ENCODE measurements at places on chromosomes 13 and 19.

DNA sequence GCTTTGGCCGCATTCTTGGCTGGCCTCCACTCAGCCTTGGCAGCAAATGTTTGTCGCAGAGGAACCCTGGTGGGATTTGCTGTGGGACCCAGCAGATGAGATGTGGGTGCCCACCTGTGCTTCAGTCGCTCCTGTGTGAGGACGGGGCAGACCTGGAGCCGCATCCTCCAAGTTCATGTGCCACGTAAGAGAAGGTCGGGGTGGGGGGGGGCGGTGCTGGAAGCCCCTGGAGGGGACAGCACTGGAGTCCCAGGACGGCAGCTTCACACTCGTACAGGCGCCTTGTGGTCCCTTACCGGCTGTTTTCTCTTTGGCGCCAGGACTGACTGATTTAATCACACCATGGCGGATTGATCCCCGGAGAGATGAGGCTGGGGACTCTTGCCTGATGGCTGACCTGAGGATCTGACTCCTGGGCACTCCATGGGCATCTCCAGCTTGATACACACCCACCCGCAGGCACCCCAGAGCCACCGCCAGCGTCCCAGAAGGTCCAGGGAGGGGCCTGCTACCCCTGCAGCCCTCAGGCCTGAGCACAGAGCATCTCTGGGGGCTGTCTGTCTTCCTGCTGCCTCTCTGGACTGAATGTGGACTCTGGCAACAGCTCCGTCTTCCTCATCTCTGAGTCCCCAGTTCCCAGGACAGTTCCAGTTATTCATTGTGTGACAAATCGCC, 10.0 kb upstream of the GRTP1 start:
- no peak for DNase-seq

DNA sequence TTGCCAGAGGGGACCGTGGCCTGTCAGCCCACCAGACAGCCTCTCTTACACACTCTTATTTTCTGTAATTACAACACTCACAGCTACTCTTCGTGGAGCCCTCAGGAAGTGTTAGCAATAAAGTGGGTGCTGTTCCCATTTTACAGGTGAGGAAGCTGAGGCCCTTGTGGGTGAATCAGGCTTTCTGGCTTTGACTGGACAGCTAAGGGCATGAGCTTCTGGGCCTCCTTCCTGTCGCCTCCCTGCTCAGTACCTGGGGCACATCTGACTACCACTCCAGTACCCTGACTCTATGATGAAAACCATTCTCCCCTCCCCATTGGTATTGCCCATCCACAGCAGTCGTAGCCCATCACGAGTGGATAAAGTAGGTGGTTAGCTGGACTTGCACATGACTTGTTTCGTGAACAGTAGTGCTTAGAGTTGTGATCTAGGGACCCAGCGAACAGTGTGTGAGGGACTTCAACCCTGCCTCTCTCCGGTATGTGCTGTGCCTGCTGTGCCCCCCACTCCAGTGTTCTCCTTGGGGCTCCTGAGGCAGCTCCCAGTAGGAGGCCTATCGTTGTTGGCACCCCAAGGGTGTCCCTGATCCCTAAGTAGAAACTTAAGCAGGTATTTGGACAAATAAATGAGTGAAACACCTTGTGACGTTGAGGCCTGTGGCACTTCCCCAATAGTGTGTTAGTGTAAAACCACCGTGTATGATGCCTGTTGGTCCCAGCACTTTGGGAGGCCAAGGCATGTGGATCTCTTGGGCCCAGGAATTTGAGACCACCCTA, 38.6 kb downstream of the GATAD2A start:
- no peak for DNase-seq

GRCh38 chr19:35170359-35171061, 16.0 kb downstream of the FXYD5 start:
- DNase-seq, result no peak

- DNase-seq, result no peak
Observed at GRCh38 chr19:21584537-21584936, 79.1 kb downstream of the ZNF429 start.

- peak; percentile 54 for DNase-seq
Observed at GRCh38 chr13:68927387-68928026, 1180.1 kb upstream of the ATXN8OS start.

- no peak for DNase-seq
Observed at GRCh38 chr19:18889949-18890745, 5.8 kb downstream of the CERS1 start.

DNA sequence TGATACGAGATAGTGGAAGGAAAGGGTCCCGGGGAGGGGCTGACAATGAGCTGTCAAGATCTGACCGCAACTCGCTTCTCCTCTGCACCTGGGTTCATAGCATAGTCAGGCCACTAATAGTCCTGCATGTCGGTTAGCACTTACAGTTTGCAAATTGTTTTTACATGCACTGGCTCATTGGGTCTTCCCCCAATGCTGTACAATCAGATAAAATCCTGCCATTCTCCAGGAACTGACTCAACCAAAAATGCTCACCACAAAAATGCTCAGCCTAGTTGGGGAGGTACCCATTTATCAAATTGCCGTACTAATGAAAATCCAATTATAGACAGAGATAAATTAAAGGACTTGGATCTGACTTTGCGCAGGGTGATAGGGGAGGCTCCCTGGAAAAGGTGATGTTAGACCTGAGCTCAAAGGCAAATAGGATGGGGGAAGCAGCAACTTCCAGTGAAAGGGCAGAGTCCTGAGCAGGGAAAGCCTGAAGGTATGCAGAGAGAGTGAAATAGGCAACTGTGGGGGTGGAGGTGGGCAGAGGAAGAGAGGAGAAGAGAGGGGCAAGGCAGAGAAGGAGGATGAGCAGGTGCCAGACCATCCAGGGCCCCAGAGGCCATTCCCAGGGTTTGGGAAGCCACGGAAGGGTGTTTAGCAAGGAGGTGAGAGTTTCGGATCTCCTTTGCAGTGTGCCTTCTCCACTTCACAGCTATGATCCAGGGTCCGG, 326.1 kb upstream of the TSHZ3 start:
- DNase-seq, result no peak

GRCh38 chr19:6227936-6228325, 51.8 kb downstream of the MLLT1 start:
- no peak for DNase-seq

DNA sequence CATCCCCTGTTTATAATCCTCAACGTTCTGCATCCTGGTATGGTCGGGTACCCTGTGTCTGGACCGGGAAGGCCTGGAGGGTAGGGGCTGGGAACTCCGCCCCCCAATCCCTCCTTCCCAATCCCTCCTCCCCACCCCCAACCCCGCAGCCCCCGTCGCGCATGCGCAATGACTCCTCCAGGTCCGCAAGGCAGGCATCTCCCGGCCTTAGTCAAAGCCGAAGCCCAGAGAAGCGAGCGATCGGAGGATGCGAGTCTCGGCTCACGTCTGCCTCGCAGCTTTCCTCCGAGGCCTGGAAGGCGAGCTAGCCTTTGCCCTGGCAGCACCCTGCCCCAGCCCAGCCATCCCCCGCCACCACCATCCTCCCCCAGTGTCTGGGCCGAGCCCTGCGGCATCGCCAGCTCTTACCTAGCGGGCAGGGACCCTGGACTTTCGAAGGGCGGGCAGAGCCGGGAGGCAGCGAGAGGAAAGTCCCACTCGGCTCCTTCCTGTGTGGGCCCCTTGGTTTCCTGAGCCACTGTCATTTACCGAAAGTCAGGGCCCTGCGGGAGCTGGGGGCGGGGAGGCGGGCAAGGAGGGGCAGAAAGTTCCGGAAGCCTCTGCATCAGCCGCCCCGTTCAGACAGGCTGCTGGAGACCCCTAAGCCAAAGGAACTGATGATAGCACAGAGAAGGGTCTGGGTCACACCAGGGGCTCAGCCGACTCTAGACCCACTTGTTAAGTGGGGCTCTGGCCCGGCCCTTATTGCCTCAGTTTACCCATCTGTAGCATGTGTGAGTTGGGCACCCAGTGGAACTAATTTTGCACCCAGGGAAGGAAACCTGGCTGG, at the start of gene JAK3:
Gene JAK3, minus strand, starts transcription at position 445 of the 829 bp plus-strand sequence. CDS start 3,565 bp downstream, outside the sequence.
- peak; percentile 79 for DNase-seq

- DNase-seq, result no peak
Observed at GRCh38 chr13:69793783-69794453, 313.7 kb upstream of the ATXN8OS start.

GRCh38 chr13:50721672-50721992, 121.9 kb downstream of the DLEU7 start:
- no peak for DNase-seq

GRCh38 chr13:78787190-78787589, 128.2 kb upstream of the OBI1 start:
- no peak for DNase-seq

DNA sequence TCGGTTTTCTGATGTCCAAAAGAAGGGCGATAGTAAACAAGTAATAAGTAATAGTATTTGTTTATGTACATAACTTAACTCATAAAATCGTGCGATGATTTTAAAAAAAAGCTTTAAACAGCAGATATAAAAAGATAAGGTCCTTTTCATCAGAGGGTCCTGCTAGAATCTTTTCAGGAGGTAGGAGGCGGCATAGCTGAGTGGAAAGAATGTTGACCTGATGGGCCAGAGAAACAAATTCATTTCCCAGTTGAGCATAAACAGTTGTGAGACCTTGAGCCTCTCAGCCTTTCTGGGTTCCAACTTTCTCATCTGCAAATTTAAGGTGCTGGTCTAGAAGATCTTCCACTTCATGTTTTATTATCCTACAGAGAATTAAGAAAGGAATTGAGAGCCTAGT, 173.5 kb downstream of the LACC1 start:
- DNase-seq, result no peak

GRCh38 chr13:44876782-44877324, 112.4 kb downstream of the NUFIP1 start:
- DNase-seq, result no peak

- DNase-seq, result no peak
Observed at GRCh38 chr13:60755380-60756163, 358.6 kb downstream of the TDRD3 start.

DNA sequence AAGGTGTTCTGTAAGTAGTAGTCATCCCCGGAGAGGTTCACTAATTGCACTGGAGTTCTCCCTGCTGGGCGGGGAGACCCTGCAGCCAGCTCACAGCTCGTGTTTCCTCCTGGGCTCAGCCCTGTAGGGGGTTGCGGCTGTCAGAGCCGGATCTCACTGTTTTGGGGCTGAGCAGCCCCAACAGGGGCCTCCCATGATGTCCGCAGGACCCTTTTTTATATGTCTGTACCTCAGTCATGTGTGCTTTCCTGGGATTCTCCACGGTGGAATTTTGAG, 130.2 kb upstream of the MCF2L start:
- DNase-seq, result no peak

- DNase-seq, result peak; percentile 18
Observed at GRCh38 chr13:81929988-81930387, 1589.1 kb upstream of the SPRY2 start.

GRCh38 chr19:16888629-16889365, at the start of gene F2RL3:
TSS of gene F2RL3 (plus strand) at chr19:16888999. CDS start at chr19:16889190, 191 bp downstream.
- no peak for DNase-seq

- no peak for DNase-seq
Observed at GRCh38 chr13:51674276-51674675, 90.0 kb downstream of the WDFY2 start.

GRCh38 chr19:31451686-31452330, 102.6 kb upstream of the TSHZ3 start:
- DNase-seq, result no peak

DNA sequence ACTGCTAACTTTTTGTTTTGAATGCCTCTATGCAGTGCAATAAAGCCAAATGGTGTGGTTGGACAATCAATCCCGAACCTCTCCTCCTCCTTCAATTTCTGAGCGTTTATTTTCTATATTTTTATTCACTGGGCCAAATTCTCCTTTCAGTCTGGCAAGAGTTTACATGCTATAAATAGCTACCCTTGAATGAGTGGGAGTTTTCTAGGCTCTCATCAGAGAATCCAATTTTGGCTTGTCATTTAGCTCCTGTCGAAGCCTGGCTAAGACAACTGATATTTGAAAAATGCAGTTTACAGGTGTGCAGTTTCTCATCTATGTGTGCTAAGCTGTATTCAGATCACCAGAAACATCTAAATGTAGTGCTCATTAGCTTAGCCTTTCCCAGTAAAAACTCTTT, 61.8 kb downstream of the OLFM4 start:
- no peak for DNase-seq

DNA sequence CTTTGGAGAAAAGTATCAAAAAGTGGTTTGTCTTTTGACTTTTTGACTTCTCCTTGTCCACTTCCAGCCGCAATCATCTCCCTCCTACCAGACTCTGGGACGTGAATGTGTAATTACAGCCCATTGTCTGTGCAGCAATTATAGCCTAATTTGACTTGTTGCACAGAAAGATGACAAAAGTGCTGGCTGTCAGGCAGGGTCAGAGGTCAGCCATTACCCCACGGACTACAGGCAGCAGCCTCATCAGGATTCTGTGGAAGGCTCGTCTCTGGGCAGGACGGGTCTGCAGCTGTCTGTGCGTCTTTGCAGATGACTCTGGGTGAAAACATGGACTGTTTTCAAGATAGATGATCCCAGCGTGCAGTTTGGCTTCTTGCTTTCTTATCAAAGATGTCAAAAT, 102.2 kb upstream of the EDNRB start:
- DNase-seq, result peak; percentile 80

GRCh38 chr13:106132216-106132615, 403.2 kb downstream of the EFNB2 start:
- no peak for DNase-seq

DNA sequence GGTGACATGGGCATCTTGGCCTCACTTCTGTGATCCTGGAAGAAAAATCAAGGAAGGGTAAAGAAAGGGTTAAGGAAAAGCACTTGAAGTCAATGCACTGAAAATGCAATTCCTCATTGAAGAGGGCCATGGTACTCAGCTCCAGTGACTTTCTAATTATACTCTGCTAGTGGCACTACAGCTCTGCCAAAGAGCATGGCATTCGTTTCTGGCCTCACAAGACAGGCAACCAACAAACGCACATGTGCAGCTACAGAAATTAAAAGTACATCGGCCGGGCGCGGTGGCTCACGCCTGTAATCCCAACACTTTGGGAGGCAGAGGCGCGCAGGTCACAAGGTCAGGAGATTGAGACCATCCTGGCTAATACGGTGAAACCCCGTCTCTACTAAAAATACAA, 21.8 kb downstream of the SACS start:
- DNase-seq, result no peak

DNA sequence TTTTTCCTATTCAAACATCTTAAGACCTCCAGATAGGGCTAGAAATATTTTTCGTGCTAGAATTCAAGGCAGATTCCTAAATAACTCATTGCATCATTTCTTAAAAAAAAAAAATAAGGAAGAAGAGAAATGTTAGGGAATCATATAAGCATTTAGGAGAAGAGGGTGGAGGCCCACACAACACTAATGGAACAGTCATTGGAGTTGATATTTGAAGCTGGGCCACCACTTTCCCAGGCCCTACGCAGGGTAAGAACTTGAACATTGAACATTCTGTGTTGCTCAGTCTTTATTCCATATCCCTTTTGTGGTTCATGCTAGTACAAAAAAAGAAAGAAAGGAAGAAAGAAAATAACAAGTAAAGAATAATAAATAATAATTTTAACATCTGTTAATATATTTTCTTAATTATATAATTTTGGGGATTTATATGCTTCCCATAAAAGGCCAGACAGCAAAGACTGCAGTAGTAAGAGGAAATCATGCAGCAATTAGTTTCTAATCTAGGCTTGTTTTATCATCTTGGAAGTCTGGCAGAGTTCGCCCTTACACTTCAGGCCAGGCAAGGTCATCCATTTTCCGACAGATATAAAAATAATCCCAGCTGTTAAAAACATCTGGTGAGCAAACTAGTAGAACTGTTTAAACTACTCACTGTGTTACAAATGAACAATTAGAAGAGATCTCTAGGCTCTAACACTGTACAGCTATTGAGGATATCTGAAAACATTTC, 127.7 kb downstream of the FRY start:
- no peak for DNase-seq
